ENCODE measurements at places on chromosomes 7 and 10.

- no peak overlapping the region for H3K4me3 ChIP-seq
- H3K36me3 ChIP-seq, result no peaks in the 10 kb centered on the region
- no peaks in the 10 kb centered on the region for H3K27me3 ChIP-seq
- no peak for DNase-seq
Observed at GRCh38 chr7:55360486-55360885, 4.7 kb upstream of the LANCL2 start.

- H3K36me3 ChIP-seq, result no peaks in the 10 kb centered on the region
- H3K27ac ChIP-seq, result no peak overlapping the region
- no peak overlapping the region for H3K4me3 ChIP-seq
- H3K27me3 ChIP-seq, result peaks cover 3% of the 10 kb centered on the region
Observed at GRCh38 chr10:100413173-100413572, 49.6 kb upstream of the WNT8B start.

GRCh38 chr10:75208181-75208580 is 2.4 kb upstream of the VDAC2 start:
- H3K4me3 ChIP-seq, result peak overlapping the region; percentile 33
- DNase-seq, result no peak
- H3K27me3 ChIP-seq, result no peaks in the 10 kb centered on the region

DNA sequence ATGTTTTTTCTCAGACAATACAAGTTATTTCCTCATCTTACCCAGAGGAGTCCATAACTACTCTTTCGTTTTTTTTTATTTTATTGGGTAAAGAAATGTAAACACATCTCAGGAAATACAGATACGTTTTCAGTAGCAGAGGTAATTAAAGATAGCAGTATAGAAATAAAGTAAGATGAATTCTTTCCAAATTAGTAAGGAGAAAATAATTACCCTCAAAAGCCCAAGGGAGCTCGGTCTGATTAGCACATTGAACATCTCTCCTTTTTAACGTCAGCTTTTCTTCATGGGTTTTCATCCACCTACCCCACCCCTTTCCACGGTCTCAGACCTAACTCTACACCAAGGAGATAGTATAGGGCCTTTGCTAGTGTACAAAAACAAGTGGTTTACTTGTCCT is 294.2 kb downstream of the GRID1 start:
- no peak overlapping the region for H3K27ac ChIP-seq
- H3K36me3 ChIP-seq, result no peaks in the 10 kb centered on the region
- DNase-seq, result no peak
- no peaks in the 10 kb centered on the region for H3K4me1 ChIP-seq
- no peak overlapping the region for H3K4me3 ChIP-seq
- peaks cover 14% of the 10 kb centered on the region for H3K27me3 ChIP-seq
